ENCODE measurements at places on chromosomes 7 and 10. TPM values are rescaled to one million over a fixed set of nuclear protein-coding genes. Genes with fewer than 3 reads are reported as not detected.

Gene MICU1
- total RNA-seq: 36.1 TPM

DNA sequence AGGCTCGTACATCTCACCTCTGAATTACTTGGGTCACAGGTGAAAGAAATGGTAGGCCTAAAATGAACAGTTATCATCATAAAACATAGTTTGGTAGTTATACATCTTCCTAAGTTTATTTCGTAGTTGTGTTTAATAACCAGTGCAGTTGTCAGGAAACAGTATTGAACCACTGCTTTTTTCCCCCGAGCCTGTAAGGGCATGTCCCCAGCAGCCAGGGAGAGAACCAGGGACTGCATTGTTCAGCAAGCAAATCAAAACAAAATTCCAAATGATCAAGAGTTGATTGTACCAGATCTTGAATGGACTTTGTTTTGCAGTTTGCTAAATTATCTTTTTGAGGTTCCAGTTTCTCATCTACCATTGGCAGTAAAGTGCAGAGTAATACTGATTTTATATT lies 2.4 kb downstream of the EIF4H start:
- no peak for DNase-seq

- no peak for DNase-seq
Measured at GRCh38 chr7:106418094-106418493, 133.3 kb upstream of the NAMPT start.

DNA sequence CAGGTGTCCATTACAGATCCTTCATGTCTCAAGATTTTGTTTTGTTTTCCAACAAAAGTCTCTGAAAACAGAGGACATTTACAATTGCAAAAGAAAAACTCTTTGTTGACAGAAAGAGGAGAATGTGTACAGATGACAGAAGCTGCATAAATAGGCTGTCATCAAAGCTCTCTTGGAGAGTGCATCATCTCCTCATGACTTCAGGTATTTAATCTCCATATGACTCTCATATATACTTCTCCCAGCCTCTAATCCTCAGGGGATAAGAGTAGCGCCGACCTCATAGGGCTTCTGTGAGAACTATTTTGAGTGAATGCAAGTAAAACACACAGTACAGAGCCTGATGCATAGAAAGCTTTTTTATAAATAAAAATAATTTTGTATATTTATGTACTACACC lies 48.1 kb upstream of the SEPTIN7 start:
- no peak for DNase-seq

- no peak for DNase-seq
Measured at GRCh38 chr7:81688622-81689411, 81.0 kb downstream of the HGF start.

Gene LRRD1
- total RNA-seq: not detected

Gene ANKRD7
- total RNA-seq: not detected

- no peak for DNase-seq
Measured at GRCh38 chr7:151899513-151900360, 22.8 kb upstream of the PRKAG2 start.

DNA sequence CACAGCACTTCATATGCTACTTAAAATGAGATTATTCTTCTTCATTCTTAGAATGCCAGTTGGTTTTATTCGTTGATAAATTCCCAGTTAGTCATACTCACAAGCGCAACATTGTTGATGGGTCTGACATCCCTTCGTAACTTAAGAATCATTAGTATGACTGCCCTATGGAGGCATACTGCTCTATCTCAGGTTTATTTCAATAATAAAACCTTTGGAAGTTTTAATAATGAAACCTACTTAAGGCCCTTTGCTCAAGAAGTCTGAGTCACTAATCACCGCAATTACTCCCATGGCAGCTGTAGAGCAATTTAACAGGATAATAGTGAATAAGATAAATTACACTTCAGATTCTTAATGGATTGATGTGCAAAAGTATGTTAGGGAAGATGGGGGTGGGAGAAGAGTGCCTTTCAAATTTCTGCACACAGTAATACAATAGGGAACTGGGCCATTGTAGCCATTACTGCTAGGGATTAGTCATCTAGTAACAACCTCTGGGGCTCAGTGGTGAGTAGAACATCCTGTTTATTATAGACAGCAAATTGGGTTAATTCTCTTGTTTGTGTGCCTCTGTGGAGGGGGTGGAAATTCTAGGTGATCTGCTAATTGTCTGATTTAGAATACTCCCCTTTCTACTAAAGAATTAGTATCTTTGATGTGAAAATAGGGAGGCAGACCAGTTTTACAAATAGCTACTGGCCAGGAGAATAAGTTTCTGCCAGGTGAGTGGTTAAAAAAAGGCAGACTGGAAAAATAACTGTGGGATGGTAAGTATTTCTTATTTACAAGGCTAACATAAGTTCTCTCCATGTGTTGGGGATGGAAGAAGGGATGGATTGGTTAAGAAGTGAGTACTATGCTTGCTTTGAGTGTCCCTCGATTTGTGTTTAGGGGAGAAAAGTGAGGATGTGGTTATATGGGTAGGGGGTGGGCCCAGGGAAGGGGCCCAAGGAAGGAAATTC lies 74.5 kb upstream of the VKORC1L1 start:
- peak; percentile 73 for DNase-seq

Gene BEND7
- total RNA-seq: not detected

DNA sequence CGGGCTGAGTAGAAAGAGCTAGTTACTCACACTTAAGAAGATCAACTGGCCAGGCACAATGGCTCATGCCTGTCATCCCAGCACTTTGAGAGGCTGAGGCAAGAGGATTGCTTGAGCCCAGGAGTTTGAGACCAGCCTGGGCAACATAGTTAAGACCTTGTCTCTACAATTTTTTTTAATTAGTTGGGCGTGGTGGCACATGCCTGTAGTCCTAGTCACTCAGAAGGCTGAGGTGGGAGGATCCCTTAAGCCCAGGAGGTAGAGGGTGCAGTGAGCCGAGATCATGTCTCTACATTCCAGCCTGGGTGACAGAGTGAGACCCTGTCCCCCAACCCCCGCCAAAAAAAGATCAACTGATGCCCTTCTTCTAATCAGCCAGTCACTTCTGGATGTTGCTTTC lies 74.6 kb upstream of the ATP6V0A4 start:
- DNase-seq: no peak

- no peak for DNase-seq
Measured at GRCh38 chr10:78742406-78742729, 326.4 kb upstream of the ZMIZ1 start.

GRCh38 chr7:143225047-143225446 lies 3.2 kb downstream of the TAS2R40 start:
- DNase-seq: no peak

GRCh38 chr10:79266543-79267312 lies 80.5 kb upstream of the PPIF start:
- no peak for DNase-seq

Gene PLA2G12B
- total RNA-seq: not detected

- no peak for DNase-seq
Measured at GRCh38 chr7:631964-632830, 94.3 kb upstream of the DNAAF5 start.

Gene PRKCQ
- 36.0 TPM for total RNA-seq

- no peak for DNase-seq
Measured at GRCh38 chr7:9856668-9857067, 1117.0 kb upstream of the PHF14 start.

DNA sequence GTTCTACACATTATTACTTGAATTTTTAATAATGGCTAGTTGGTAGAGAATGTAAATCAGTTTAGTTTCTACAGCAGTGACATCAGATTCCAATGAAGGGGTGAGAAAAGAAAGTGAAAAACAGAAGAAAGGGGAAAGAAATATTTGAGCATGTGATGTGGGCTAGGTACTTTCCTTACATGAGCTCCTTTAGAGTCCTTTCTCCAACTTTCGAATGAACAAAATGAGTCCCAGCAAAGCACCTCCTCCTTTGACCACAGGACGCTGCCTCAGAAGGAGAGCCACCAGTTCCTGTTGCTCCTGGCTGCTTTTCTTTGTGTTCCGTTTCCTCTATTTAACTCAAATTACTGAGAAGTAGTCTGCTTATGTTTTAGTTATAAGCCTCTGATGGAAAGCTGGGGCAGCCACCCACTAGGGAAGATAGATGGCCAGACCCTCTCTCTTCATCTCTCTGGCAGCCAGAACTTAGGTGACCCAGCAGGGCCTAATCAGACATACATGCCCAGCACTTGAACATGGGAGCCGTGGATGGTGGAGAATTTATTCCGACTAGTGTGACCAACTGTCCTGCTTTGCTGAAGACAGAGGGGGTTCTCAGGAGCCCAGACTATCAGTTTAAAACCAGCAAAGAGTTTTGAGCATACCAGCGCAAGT lies 82.4 kb upstream of the NME8 start:
- DNase-seq: peak; percentile 74

Gene DHX32
- total RNA-seq: 14.0 TPM

Gene EBLN1
- not detected for total RNA-seq
